CD8-positive, alpha-beta T cell (primary cell): ENCODE measurements at places on chromosomes 7 and 10.

DNA sequence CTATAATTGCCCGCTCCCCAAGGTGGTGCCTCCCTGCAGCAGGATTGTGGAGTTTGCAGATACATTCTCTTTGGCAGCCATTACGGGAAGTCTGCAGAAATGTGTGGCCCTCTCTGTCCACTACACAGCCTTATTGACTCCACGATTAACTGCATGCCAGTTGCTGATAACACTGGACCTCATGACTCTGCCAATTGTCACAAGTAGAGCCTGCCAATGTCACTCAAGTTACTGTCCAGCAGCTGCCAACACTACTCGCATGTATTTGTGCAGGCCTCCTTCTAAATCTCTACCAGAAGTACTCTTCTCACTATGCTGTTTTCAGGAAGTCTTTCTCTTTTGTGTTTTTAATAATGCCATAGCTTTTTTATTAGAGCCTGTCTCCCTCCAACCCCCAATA is 128.8 kb downstream of the PPP1R3A start:
- no peak for DNase-seq

DNA sequence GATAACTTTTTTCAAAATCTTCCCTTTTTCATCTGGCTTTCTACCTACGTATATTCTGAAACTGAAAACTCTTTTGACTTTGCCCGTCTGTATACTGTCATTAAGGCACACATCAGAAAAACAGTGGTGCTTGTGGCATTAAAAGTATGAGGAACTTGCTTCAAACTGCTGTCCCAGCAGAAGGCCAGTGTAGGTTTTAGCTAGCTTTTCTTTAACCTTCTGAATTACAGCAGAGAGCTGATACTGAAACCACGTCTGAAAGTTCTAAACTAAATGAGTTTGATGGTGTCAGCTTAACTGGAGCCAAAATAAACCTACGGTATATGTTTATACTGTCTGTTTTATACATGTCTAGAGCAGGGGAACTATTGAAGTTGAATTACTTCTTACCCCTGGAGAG is 283.4 kb downstream of the TFEC start:
- no peak for DNase-seq

- DNase-seq = peak; percentile 48
These were observed 10.5 kb downstream of the SKAP2 start for GRCh38 chr7:26853788-26854393.

DNA sequence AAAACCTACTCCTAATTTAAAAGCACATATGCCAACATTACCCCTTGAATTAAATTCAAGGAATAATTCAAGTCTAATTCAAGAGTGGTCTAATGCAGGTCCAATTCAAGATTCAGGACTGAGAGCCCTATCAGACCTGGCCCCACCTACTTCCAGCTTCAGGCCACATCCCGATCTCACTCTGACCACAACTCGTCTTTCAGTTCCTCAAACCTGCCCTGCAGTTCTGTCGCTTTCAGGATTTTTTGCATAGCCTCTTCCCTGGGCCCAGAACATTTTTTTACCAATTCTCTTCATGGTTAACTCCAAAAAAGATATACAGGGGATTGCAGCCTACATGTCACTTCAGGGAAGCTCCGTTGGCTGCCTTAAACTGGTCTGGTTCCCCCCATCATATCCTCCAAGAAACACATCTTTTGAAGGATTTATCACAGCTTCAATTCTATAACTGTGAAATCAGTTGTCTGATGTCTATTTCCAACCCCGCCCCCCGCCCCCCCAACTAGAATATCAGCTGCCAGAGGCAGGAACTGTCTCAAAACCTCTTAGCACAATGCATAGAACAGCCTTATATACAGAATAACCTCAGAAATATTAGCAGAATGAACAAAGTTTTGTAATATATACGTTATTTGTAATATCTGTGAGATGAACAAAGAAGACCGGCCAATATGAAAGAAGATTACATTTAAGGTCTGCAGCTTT is 20.8 kb downstream of the CCDC6 start:
- peak; percentile 51 for DNase-seq

DNA sequence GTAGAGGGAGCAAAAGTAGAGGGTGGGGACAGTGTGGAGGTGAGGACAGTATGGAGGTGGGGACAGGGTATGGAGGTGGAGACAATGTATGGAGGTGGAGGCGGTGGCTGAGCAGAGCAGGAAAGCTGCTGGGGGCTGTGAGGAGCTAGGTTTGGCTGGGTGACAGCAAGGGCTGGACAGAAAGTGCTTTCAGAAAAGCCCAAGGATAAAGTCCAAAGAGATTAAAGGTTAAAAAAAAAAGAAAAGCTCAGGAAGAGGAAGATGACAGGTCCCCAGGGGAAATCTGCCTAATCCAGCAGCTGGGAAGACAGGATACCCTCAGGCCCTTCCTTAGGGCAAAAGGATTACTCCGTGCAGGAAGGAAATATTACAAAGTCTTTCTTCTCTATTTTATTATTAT is 32.1 kb upstream of the PFKFB3 start:
- DNase-seq = no peak

- no peak for DNase-seq
These were observed 85.4 kb downstream of the GPR26 start for GRCh38 chr10:123751342-123752134.

- no peak for DNase-seq
These were observed 25.4 kb upstream of the ANK3 start for GRCh38 chr10:60414877-60415585.

DNA sequence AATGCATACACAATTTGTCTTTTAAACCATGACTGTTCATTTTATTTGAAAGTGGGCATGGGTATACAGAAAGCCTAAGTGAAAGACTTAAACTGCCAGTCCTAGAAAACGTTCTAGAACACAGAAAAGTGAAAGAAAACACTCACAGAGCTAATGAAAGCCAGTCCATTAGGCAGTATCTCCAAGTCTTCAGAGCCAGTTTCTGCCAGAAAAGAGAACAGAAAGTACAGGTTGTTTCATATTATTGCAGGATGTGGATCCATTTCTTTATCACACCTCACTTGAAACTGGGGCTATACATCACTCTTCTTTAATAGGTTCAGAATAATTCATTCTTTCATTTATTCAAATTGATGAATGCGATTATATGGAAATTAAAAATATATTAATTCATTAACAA is 7.7 kb downstream of the PON1 start:
- DNase-seq = no peak

- no peak for DNase-seq
These were observed 64.9 kb upstream of the TMEM140 start for GRCh38 chr7:135083005-135083404.

DNA sequence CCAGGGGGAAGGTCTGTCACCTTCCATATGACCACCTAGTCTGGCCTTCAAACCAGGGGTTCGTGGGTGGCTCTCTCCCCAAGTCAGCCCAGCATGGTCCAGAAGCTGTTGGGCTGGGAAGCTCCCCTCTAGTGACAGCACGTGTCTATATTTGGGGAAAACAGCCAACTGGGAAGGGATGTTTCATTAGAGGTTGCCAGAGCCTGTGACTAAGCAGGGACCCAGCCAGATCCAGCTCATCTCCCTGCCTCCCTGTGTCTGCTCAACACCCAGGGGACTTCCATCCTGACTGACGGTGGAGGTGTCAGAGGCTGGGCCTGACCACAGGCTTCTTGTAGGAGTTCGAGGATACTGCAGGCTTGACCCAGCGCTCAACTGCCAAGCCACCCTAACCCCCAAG is 10.5 kb downstream of the STYXL1 start:
- DNase-seq = no peak

DNA sequence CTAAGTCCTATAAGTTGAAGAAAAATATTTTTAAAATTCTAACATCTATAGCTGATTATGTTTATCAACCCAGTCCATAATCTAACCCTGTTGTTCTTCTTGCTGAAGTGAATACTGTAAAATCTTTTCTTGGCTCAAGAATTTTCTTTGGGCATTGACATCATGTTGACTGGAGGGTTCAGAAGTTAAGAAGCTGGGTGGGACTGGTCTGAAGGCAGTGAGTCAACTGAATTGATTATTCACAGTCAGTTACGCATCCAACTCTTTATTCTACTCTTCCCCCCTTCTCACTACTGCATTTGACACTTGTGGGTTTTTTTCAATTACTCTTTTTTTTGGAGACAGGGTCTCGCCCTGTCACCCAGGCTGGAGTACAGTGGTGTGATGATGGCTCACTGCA is 31.0 kb downstream of the DENND2A start:
- DNase-seq = no peak

- DNase-seq = no peak
These were observed 168.7 kb upstream of the ZNF32 start for GRCh38 chr10:43817368-43817767.

- DNase-seq = no peak
These were observed 205.3 kb downstream of the TAX1BP1 start for GRCh38 chr7:27945058-27945795.

- no peak for DNase-seq
These were observed 45.3 kb downstream of the NRG3 start for GRCh38 chr10:81920213-81920829.

DNA sequence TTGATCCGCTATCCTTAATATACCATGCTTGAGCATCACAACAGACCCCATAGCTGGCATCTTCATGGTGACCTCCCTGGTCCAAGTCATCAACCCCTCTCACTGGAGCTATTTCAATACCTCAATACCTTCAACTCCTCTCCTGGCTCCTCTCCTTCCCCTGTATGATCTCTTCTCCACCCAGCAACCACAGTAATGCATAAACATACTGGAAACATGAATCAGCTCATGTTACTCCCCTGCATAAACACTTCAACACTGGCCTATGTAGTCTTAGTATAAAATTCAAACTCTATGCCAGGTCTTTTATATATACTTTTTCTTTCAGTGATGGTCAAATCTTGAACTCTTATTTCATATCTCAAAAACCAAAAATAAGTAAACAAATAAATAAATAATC is 31.8 kb upstream of the TMEM273 start:
- no peak for DNase-seq

DNA sequence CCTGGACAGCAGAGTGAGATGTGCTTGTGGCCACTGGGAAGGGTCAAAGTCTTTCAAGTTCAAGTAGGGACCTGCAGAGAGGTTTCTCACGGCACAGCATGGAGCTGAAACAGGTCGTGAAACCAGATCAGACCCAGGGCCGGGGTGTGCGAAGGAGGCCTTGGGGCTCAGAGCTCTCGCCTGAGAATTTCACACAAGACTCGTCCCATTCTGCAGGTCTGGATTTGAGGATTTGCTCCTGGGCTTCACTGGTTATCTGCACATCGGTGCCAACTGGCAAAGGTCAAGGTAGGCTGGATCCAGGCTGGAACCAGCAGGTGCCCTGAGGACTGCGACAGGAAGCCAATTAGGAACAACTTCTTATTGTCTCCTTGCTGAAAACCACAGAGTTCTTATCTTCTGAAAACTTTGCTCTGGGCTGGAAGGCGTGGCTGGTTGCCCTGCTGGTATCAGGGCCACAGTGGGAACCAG is 24.0 kb upstream of the GTF2I start:
- DNase-seq = no peak

DNA sequence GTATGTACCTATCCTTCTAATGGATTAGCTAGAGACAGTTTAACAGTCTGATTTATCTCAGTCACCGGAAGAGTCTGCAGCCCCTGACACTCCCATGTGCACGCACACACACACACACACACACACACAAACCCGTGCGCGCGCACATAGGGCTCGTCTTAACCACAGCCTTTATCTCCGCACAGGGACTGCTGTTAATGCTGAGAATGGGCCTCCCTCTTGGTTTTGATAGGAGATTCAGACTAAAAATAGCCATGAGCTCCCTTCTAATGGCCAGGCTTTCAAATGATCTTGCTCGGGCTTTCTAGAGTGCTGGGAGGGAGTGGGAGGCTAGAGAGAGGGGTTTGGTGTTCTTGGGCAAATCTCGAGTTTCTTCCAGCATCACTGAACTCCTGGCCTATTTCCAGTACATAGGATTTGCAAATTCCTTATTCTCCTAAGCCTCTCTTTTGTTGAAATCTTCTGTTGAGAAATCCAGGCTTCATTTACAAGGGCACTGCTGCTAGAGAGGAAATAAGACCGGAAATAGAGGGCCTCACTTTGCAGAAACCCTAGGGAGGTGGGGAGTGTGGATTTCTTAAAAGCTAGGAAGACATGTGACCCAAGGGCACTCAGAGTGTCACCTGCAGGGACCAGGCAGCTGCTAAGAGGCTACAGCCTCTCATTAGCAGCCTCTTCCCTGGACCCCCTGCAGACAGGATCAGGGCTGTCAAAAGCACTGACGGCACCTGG is 2.4 kb downstream of the TMEM72 start:
- DNase-seq = peak; percentile 42
